ENCODE measurements at places on chromosomes 4 and X.

- no peak for DNase-seq
These were observed 47.9 kb downstream of the DCAF8L1 start for GRCh38 chrX:27933361-27933760.

GRCh38 chr4:10023806-10024205, 2.5 kb upstream of the SLC2A9 start:
- DNase-seq: no peak

GRCh38 chr4:166318810-166319525, 445.9 kb downstream of the TLL1 start:
- DNase-seq: no peak

DNA sequence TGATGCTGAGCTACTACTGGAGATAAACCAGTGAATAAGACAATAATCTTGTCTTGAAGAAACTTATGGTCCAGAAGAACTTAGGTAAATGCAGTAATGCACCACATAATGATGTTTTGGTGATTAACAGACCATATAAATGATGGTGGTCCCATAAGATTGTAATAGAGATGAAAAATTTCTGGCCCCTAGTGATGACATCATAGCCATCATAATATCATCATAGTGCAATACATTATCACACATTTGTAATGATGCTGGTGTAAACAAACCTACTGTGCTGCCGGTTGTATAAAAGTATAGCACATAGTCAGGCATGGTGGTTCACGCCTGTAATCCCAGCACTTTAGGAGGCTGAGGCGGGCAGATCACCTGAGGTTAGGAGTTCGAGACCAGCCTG, 846.8 kb downstream of the FSTL5 start:
- DNase-seq: no peak

- peak; percentile 38 for DNase-seq
These were observed 8.1 kb downstream of the RTL5 start for GRCh38 chrX:72123471-72124185.

DNA sequence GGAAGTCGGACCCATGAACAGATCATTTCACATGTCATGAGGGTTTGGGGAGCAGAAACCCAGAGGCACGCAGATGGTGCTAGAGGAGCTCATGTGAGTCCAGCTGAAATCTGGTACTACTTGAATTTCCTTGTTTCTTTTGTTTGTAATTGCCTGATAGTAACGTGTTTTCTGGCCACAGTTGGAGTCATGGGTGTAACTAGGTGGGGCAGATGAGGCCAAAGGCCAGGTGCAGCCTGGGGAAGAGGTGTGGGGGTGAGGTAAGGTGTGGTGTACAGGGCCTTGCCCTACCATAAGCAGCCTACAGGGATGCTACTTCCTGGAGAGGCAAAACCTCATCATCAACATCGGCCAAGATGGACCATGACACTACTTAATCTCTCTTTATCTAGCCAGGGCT, 271.4 kb downstream of the PTTG2 start:
- no peak for DNase-seq

DNA sequence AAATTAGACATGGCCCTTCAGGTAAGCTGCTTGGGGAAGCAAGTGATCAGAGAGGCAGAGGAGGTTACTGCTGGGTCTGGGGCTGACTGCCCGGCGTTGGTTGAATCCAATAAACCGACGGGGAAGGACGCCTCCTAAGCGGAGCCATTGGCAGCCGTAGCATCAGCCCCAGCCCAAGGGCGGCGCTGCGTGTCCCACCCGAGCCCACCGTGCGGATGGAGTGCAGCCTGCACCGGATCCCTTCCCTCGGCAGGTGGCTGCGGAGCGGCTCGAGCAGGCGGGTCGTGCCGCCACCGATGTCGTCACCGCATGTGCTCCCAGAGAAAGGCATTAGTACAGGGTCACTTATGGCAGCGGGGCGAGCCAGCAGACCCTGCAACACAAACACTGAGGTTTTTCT, 82.1 kb downstream of the ALPK1 start:
- DNase-seq: no peak

DNA sequence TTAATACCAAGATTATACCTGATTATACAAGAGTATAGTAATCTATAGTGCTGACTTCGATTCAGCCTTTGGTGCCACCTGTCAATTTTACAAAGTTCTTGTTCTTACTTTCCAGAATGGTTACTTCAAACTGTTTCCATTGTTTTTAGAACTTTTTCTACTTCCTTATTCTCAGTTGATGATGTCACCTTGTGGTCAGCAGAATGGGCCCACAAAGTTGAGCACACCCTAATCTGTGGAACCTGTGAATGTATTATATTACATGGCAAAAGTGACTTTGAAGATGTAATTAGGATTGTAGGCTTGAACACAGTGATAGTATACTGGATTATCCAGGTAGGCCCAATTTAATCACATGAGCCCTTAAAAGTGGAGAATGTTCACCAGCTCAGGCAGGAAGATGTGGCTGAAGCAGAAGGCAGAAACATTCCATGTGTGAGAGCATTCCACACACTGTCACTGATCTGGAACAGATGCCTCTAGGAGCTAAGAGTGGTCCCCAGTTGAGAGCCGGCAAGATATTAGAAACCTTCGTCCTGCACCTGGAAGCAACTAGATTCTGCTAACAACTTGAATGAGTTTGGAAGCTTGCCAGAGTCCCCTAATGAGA, 6.3 kb upstream of the SGMS2 start:
- DNase-seq: no peak

GRCh38 chrX:116409219-116409618, 27.2 kb upstream of the SLC6A14 start:
- DNase-seq: no peak

DNA sequence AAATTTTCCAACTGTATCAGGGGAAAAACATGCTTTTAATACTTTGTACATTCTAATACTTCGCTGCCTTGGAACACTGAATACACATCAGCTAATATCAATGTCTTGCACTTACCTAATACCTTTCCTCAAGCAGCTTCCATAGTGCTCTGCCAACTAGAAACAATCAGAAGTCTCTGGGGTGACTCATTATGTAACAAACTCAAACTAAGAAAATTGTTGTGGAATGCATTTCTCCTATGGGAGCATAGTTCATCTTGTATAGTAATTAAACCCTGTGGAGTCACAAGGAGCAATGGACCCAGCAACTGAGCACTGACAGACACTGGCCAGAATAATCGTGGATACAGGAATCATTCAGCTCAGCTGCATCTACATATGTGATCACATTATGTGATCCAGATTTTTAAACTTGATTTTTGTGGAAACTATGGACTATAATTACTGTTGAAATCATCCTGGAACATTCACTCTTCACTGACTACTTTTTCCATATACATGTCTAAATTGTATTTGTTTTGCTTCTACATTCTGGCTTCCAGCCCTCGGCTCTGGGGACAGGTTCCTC, 496.9 kb downstream of the TMA16 start:
- DNase-seq: peak; percentile 39

DNA sequence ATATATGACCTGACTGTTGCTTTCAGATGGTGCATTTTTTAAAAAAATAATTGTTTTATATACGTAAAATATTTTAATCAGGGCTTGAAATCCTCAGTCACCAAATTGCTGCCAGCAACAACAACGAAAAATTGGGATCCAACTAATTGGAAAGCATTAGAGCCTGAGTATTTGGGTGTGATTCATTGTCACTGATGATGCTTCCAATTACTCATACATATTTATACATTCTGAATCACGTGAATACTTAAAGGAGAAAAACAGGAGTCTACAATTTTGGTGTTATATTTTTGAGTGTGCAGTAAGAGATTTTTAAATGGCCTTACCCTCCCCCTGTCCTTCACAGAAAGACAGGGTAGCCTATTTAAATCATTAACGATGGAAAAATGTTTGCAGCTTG, 765.6 kb upstream of the TENM3 start:
- no peak for DNase-seq

GRCh38 chr4:140071806-140072205, 82.2 kb downstream of the MAML3 start:
- peak; percentile 98 for DNase-seq

DNA sequence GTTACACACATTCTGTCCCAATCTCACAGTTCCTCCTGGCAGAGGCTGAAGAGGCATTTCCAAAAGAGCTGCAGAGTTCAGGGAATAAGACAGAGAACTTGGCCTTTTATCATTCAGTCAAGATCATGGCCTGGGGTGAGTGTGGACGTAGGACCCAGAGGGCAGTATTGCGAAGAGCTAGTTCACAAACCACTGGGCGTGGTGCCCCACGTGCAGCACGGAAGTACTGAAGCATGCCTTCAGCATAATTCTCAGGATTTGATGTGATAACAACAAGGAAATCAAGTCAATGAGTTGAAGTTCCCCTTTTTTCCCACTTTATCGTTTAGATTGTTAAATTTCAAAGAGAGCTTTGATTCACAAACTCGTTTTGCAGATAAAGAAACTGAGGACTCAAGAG, 117.7 kb downstream of the RELL1 start:
- no peak for DNase-seq

DNA sequence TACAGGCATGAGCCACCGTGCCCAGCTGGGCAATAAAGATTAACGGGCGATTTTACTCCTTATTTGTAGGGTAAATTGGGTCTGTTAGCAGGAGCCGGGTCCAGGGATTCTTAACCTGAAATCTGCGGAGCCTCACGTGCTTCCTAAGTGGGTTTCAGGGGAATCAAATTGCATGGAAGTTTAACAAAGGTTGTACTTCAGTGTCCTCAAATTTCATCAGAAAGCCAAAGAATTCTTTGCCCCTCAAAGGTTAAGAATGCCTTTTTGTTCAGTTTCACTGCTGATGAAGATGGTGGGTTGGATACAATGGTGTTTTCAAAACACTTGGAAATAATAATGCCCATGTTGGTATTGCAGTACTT, 67.9 kb downstream of the AFF1 start:
- DNase-seq: no peak

DNA sequence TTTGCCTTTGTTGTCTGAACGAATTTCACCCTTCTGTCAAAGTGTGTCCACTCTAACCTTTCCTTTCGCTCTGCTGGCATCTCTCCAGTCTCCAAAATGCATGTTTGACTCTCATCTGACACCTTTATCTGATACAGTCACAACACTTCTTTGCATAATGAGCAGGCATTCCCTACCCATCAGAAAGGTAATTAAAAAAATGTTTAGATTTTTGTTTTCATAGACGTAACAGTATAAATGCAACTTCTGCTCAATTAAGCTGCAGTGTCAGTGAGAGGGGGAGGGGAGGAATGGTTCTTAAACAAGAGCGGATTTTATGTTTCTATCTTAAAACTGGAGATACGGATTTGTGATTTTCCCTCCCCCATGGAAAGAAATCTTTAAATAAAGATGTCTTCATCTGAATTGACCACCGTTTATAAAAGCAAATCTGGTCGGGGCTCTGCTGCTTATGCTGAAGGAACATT, 70.2 kb downstream of the CXXC4 start:
- peak; percentile 6 for DNase-seq

DNA sequence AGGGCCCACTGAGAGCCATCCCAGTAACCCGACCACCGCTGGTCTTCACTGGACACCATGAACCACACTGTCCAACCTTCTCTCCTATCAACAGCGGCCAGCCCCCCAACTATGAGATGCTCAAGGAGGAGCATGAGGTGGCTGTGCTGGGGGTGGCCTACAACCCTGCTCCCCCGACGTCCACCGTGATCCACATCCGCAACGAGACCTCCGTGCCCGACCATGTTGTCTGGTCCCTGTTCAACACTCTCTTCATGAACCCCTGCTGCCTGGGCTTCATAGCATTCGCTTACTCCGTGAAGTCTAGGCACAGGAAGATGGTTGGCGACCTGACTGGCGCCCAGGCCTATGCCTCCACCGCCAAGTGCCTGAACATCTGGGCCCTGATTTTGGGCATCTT, 423.8 kb upstream of the EPHA5 start:
- DNase-seq: no peak

GRCh38 chrX:86348669-86349068, 200.4 kb downstream of the DACH2 start:
- DNase-seq: no peak

GRCh38 chr4:71609651-71610050, 174.2 kb downstream of the GC start:
- no peak for DNase-seq

DNA sequence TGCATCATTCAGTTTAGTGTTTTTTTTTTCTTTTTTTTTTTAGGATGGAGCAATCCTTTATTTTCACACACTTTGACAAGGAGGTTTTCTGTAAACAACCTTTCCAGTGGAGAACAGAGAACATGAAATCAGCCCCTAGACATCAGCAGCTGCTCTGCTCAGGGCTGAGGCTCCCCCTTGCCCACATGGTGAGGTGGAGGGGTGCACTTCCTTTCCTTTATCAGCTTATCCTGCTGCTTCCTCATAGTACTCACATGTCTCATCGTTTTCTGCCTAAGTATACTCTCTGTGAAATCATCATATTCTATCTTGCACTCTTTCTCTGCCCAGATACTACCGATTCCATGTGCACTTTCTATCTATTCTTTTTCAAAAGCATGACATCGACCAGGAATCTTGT, 47.6 kb upstream of the PRSS12 start:
- peak; percentile 21 for DNase-seq

DNA sequence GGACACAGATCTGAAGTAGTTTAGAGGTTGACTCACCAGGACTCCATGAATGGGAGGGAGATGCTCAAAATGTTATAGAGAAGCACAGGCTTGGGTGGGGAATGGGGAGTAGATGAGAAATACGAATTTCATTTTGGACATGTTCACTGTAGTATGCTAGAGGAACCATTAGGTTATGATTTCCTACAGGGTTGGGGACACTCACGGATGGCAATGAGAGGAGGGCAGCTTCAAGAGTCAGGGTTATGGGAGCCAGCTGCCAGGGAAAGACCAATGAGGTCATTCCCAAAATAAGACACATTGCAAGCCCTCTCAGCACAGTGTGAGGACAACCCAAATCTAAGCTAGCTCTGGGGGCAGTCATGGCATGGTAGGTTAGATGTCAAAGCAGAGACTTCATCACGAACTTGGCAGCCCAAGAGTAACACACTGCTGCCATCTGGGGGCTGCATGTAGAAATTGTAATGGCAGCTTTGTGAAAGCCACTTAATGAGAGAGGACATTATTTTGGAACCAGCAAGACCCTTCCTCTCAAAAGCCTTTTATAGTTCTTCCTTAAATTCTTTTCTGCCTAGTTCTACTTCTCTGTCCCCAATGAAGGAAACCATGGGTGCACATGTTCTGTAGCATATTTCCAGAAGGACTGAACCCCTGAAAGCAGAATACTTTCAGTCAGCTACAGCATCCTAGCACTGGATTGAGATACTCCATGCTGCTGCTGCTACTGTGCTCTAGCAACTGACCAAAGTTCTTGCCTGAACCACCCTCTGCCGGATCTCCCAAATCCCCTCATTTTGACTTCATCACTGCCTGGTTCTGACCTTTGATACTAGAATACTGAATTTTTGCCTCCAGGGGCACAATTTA, 16.2 kb upstream of the ZCCHC12 start:
- peak; percentile 24 for DNase-seq

GRCh38 chr4:78984593-78984992, 45.4 kb upstream of the PAQR3 start:
- DNase-seq: no peak

- no peak for DNase-seq
These were observed 28.8 kb downstream of the DTHD1 start for GRCh38 chr4:36310216-36310615.

Measured in fibroblast of lung (primary cell).